ENCODE measurements at places on chromosomes 16 and 17.

- no peak for DNase-seq
These were observed 20.8 kb downstream of the SNX11 start for GRCh38 chr17:48128400-48128799.

DNA sequence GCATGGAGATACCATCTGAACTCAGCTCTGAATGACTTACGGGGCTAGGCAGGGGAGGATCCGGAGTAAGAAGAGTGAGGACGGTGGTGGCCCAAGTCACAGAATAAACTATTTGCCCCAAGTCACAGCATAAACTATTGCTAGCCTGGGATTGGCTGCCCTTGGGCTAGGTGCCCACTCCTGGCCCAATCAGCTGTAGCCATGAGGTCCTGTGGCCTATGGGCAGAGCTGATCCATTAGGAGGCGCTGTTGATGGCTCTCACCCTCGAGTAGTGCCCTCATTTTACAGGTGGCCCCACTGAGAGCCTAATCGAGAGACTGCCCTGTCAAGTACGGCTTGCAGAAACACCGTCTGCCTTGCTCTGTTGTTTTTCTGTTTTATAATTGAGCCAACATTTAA, 62.3 kb upstream of the ZNF423 start:
- no peak for DNase-seq

DNA sequence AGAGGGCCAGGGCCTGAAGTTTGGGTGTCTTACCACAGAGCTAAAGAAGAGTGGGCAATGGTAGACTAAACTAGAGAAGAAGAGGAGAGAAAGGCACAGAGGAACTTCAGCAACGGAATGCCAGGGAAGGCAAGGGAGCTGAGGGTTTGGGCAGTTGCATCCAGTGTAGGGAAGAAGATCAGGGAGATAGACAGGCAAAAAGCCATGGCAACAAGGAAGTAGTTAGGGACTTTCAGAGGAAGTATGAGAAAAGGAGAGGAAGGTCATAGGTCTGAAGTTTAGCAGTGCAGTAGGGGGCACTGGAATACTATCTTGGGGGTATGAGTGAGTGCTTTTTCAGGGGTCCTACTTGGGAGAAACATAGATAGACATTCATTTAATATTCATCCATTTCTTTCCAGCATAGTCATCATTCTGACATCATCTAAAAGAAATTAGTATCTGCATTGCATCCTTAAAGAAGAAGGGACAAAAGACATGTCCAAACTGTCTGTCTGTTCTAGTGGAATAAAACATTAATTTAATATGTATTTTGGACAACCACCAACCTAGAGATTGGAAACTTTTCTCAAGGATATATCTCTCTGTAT, 2.2 kb upstream of the NF1 start:
- no peak for DNase-seq

- no peak for DNase-seq
These were observed 6.3 kb downstream of the LMF1 start for GRCh38 chr16:964356-965035.

GRCh38 chr17:50192144-50192617, 9.2 kb downstream of the COL1A1 start:
- no peak for DNase-seq

- DNase-seq: no peak
These were observed 470.7 kb upstream of the RBFOX1 start for GRCh38 chr16:6861815-6862477.

GRCh38 chr17:40291281-40291664, 3.6 kb downstream of the CDC6 start:
- no peak for DNase-seq

GRCh38 chr17:3026856-3027751, 36.3 kb downstream of the OR1D5 start:
- DNase-seq: no peak

- DNase-seq: no peak
These were observed 46.9 kb upstream of the SIAH1 start for GRCh38 chr16:48432136-48432535.

GRCh38 chr16:30839523-30840227, 52.7 kb upstream of the ZNF629 start:
- no peak for DNase-seq

Measured in AG04450 (cell line).